Liver (tissue), 10 donors: ENCODE measurements at places on chromosomes 1 and 21. TPM values are rescaled to one million over a fixed set of nuclear protein-coding genes. Genes with fewer than 3 reads are reported as not detected.

The RGS18 gene
- total RNA-seq: 11.1 TPM

GRCh38 chr1:55426156-55426555 is 211.0 kb upstream of the USP24 start:
- DNase-seq: no peak

GRCh38 chr1:4971666-4972065 is 317.3 kb downstream of the AJAP1 start:
- DNase-seq: peak; percentile 6

DNA sequence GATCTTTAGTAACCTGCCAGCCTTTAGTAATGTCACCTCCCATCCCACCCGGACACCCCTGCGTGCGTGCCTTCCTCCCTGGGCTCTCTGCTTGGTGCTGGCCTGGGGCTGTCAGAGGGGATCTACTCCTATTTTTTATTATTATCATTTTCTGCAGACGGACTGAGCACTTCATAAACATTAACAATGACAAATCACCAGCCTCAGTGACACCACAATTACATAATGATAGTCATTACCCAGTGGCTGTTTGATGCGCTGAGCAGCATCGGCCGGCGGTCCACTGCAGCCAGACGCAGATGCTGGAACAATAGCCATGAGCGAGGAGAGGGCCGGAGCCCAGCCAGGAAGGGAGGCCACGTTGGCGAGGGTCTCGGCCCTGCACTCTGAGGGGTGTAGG is 309.3 kb upstream of the AJAP1 start:
- DNase-seq: no peak

- DNase-seq: no peak
Observed at GRCh38 chr1:29703596-29704370, 467.5 kb downstream of the PTPRU start.

DNA sequence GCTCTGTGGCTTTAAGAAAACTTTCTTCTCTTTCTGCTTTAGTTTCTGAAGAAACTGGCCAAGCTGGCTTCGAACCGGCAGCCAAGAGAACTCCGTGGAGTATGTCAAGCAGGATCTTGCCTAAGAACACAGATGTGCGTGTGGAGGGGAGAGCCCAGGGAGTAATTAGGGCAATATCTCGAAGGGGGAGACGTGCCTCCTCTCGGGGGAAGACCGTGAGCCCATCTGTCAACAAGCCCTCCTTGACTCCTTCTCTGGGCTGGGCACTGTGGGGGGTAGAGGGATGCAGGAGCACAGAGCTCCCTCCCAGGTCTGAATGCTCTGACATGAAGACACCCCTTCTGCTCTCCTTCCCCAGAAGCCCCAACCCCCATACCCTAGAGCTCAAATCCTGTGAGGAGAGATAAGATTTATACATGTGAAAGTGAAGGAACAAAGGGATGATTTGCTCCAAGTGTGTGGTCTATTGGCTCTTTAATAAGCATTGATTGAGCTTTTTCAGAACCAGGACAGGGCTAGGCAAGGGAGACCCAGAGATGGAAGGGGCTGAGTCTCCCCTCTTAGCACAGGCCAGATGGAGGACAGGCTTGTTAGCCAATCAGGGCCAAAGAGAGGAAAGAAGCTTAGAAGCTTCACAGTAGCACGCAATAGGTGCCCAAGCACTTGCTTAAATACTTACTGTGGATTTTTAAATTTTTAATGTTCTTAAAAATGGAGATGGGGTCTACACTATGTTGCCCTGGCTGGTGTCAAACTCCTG is 37.5 kb downstream of the EDN2 start:
- no peak for DNase-seq

- no peak for DNase-seq
Observed at GRCh38 chr1:176815621-176816020, 348.9 kb downstream of the ASTN1 start.
